ENCODE measurements at places on chromosomes 2 and 18.
A peak's percentile ranks its signal among the peaks of the same experiment; 100 is the strongest.

DNA sequence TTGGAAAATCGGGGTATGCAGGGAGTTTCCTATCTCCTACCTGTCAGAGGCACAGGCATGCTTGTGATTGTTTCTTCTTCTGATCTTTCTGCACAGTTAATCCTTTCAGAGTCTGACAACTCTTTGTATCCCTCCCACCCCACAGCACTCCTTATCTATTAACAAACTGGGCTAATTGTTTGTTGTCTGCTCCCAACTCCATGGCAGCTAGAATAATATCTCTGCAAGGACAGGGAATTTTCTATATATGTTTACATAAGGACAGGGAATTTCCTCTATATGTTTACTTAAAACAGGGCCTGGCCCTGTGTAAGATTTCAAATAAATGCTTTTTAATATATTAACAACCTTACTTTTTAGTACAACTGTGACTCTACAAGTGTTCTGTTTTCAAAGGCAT is 36.0 kb upstream of the VRK2 start:
- DNase-seq, result no peak

GRCh38 chr18:45639408-45639807 is 24.1 kb downstream of the SLC14A2 start:
- DNase-seq, result no peak

- no peak for DNase-seq
Measured at GRCh38 chr18:79559436-79559835, 120.2 kb upstream of the CTDP1 start.

GRCh38 chr18:9516437-9517064 is 41.2 kb downstream of the RALBP1 start:
- peak; percentile 5 for DNase-seq

GRCh38 chr2:43102366-43103092 is 123.9 kb downstream of the ZFP36L2 start:
- no peak for DNase-seq

GRCh38 chr2:207692206-207693065 is 19.0 kb upstream of the CCNYL1 start:
- peak; percentile 43 for DNase-seq

GRCh38 chr2:217477583-217477982 is 525.2 kb downstream of the TNS1 start:
- no peak for DNase-seq

- DNase-seq, result no peak
Measured at GRCh38 chr2:183998041-183998796, 600.1 kb upstream of the ZNF804A start.

- no peak for DNase-seq
Measured at GRCh38 chr2:58239243-58239925, 1.7 kb downstream of the FANCL start.

GRCh38 chr2:44480068-44480467 is 118.3 kb downstream of the CAMKMT start:
- DNase-seq, result no peak

DNA sequence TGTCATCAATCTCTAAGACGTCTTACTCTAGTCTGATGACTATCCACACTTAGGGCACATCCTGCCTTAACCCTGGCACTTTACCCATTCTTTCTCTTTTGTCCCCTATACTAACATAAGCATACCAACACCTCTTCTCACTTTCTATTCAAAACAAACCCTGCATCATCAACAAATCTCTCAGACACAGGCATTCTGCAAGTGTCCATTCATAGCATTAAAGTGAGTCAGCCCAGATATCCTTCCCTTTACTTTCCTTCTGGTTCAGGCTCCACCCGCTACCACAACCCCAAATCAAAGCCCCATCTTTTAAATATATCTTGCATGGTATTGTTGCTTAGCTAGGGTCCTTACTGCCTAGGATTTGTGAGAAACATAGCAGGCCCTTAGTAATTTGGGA is 3.8 kb downstream of the GRB14 start:
- no peak for DNase-seq

GRCh38 chr2:163640542-163641193 is 95.1 kb downstream of the FIGN start:
- DNase-seq, result no peak

- DNase-seq, result no peak
Measured at GRCh38 chr18:3153107-3153704, 66.6 kb downstream of the MYOM1 start.

- DNase-seq, result no peak
Measured at GRCh38 chr2:28470759-28471158, 25.1 kb upstream of the PLB1 start.

DNA sequence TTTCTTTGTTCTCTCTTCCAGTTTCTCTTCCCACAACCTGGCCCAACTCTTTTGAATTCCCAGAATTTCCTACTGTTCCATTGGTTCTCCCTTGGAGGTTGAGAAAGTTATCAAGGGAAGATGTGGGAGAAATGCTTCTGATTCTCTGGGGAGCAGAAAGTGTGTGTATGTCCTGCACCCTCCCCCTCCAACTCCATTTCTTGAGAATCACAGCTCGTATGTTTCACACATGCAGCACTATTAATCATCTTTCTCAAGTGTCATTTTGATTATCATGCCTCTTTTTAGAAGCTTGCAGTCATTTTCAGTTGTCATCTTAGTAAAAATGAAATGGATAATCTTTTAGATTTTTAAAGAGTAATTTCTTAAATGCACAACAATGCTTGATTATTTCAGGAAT is 296.8 kb upstream of the SLC39A10 start:
- no peak for DNase-seq

DNA sequence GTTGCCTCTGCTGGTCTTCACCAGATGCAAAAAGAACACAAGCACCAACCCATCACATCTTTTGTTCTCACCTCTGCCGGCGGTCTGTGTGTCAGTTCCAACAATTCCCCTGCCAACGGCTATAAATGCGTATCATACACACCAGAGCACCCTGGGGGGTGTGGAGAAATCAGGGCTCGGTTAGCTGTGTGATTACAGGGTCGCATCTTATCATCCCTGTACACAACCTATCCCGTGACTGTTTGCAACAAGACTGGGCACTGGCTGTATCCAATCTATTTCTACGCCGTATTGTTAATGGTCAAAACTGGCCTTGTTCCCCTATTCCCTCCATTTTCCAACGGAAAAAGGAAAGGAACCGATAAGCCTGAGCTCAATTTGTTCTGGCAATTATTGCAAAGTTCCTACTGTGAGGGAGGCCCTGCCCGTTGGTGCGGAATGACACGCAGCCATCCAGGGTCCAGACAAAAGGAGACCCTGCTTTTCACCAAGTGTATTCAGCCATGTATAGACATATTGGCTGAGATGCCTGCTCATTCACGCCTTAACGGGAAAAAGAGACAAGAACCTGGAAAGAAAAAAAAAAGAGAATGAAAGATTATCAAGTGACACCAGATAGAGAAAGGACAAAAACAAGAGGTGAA is 136.9 kb downstream of the CDH20 start:
- no peak for DNase-seq

DNA sequence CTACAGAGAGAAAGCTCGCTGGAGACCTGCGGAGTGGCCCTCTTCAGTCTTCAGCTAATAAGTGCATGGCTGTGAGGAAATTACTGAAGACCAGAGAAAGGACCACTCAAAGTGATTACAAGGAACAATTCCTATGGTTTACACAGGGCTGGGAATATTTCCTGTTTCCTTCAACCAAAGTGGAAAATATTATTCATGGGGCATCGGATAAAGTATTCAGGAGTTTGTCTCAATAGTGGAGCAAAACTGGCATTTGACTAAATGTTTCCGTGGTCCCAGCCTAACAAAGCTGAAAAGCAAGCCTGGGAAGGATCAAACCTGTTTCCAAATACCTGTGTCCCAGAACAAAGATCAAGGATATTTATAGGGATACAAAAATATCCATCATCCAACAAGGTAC is 32.0 kb upstream of the CNGA3 start:
- DNase-seq, result no peak

GRCh38 chr18:78859686-78860085 is 119.9 kb upstream of the SALL3 start:
- no peak for DNase-seq

GRCh38 chr18:12032786-12033642 is 51.7 kb downstream of the IMPA2 start:
- no peak for DNase-seq

- no peak for DNase-seq
Measured at GRCh38 chr2:84071050-84071449, 388.0 kb downstream of the SUCLG1 start.

- peak; percentile 76 for DNase-seq
Measured at GRCh38 chr2:61470122-61470951, 550 bp downstream of the USP34 start.

- no peak for DNase-seq
Measured at GRCh38 chr18:26406324-26406723, 142.0 kb downstream of the KCTD1 start.

All from stimulated activated CD4-positive, alpha-beta T cell treated with anti-CD3 and anti-CD28 coated beads, Interleukin-1b, Interleukin-23, amount 100 ng/mL, for 4 hours (primary cell).